Cardiac fibroblast (primary cell): ENCODE measurements at places on chromosomes 1 and 21.

- no peak for DNase-seq
Observed at GRCh38 chr1:13829152-13829769, 129.3 kb downstream of the PRDM2 start.

DNA sequence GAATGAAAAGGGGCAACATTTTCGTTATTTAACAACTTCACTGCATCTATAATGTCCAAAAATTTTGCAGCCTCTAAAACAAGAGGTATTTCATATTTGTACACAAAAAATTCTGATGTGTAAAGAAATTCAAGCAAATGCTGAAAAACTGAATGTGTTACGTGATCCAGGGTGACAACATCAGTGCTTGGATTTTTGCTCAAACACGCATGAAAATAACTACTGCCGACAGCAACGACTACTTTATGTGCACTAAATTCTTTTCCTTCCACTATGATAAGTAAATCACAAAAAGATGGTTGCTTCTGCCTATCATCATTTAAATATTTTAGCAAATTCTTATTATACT is 53.4 kb upstream of the ASPM start:
- DNase-seq: peak; percentile 10

GRCh38 chr1:154324669-154325582 is at the start of gene ATP8B2:
ATP8B2 (plus strand) TSS chr1:154325525; CDS start chr1:154328142, 2,617 bp downstream.
- peak; percentile 77 for DNase-seq

GRCh38 chr1:84582802-84583587 is 8.8 kb upstream of the CTBS start:
- DNase-seq: peak; percentile 79

DNA sequence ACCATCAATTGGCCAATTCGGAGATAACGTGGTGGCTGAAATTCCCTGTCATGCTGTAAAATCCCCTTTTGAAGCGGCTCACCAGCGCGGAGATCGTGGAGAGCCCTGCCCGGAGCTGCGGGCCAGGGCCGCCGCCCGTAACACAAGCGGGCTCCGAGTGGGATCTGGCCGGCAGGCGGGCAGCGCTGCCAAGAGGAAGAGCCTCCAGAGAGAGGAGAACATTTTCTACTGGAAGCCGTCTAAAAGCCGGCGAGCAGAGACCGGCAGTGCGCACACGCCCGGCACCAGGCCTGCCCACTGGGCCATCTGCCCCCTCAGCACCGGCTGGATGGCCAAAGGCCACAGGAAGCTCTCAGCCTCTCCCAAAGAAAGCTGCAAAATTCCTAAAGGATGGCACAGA is 15.5 kb downstream of the SSBP3 start:
- no peak for DNase-seq

DNA sequence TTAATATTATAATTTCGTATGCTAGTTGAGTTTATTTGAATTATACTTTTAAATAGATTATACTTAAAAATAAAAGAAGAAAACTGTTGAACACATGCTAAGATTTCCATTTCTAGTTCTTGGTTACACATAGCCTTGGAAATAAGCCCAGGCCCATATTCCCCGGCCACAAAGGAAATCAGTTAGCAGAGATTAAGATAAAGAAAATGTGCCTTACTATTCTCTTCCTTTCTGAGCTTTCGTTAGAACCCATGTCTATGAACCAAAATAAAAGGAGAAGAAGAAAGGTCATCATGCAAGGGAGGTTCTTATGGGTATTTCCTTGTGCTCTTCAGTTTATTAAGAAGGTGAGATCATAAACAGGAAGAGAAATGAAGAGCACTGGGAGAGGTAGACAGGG is 32.3 kb upstream of the CRP start:
- DNase-seq: peak; percentile 54

DNA sequence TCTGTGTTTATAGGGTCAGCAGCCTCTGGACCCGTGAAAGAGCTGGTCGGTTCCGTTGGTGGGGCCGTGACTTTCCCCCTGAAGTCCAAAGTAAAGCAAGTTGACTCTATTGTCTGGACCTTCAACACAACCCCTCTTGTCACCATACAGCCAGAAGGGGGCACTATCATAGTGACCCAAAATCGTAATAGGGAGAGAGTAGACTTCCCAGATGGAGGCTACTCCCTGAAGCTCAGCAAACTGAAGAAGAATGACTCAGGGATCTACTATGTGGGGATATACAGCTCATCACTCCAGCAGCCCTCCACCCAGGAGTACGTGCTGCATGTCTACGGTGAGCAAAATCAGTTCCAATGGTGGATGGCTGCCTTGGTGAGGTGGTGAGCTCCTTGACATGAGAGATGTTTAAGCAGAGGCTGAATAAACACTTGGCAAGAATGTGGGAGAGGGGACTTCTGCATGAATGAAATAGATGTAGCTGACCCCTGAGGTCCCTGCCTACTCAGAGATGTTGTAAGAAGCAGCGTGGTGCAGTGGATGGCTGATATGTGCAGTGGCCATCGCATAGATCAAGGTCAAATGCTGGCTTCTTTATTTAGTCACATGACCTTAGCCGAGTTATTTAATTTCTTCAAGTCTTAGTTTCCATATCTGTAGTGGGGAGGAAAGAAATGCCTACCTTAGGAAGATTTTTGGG is 9.3 kb downstream of the SLAMF7 start:
- DNase-seq: peak; percentile 27

GRCh38 chr1:40825996-40826395 is 36.2 kb downstream of the CITED4 start:
- no peak for DNase-seq

DNA sequence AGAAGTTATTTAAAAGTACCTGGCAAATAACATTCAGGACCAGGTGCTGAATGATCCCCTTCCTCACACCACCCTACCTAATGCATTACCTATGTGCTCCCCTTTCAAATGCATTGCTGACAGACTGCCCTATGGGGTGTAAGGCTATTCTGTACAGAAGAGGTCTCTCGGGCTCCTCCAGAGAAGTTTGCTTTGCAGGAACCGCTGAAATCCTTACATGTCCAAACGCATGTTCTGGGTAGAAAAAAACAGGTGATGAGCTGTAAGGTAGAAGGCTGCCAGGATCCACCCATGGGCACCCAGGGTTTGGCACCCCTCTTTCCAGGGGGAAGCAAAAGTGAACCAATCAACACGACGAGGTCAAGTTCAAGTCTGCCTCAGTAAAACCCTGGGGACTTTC is 58.3 kb upstream of the TARBP1 start:
- DNase-seq: no peak

DNA sequence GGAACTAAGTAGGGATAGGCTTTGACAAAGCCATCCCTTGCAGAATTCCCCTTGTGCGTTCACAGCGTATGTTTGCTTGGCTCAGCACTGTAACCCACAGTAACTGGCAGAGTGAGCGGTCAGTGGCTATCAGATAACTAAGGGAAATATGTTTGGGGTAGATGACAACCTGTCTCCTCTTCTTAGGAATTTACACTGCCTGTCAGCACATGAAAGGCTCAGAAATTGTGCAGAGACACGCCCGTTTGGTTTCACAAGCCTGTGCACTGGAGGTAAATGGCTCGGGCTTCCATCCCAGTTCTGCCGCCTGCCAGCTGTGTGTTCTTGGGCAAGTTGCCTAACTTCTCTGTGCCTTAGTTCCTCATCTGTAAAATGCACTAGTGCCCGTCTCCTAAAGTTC is 101.2 kb downstream of the PRDM2 start:
- DNase-seq: peak; percentile 26
